Stimulated activated CD8-positive, alpha-beta memory T cell treated with anti-CD3 and anti-CD28 coated beads, Interleukin-15, amount 100 ng/mL, for 24 hours (primary cell): ENCODE measurements at places on chromosomes 2 and 18.

DNA sequence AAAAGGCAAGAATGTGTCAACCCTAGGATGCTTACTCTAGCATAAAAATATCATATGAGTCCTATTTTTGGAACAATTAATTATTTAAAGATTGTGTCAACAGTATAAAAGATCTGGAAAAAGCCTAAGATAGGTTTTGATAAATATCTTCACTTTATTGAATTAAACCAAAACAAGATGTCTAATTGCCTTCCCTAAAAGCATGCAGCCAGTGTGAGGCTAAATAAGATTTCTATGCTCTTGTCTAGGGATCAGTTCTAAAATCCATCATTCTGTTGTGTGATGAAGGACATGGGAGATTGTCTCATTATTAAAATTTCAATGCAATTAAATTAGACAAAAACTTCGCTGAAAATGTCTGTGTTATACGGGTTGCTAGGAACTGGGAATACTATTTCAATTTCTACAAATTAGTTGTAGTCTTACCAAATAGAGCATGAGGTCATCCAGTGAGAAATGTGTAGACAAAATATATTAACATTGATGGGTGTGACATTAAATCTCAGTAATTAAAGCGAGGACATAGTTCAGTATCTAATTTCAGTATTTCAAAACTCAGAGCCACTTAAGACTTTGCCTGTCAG is 535.6 kb upstream of the FSIP2 start:
- DNase-seq, result no peak

- no peak for DNase-seq
Measured at GRCh38 chr2:181005809-181006208, 25.4 kb downstream of the UBE2E3 start.

DNA sequence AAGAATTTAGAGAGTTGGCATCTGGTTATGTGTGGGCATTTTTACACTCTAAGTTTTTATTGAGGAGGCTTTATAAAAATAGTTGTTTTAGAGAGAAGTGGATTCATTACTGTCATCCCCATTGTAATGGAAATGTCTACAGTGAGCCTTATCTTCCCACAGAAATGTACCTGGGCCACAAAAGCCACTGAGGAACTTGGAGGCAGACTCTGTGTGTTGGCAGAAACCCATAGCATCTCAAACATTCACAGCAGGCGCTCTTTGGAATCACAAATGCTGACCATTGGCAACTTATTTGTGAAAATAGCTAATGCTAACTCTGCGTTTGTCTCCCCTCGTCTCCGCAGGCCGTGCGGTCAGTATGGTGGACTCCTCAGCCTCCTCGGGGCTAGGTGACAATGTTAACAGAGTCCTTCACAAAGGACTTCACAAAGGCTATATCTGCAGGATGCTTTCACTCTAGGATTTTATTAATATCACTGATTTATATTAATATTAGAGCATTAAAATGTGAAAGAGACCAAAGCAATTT is 689.1 kb upstream of the POU3F3 start:
- no peak for DNase-seq

- DNase-seq, result no peak
Measured at GRCh38 chr2:72496479-72496878, 329.4 kb downstream of the EXOC6B start.

DNA sequence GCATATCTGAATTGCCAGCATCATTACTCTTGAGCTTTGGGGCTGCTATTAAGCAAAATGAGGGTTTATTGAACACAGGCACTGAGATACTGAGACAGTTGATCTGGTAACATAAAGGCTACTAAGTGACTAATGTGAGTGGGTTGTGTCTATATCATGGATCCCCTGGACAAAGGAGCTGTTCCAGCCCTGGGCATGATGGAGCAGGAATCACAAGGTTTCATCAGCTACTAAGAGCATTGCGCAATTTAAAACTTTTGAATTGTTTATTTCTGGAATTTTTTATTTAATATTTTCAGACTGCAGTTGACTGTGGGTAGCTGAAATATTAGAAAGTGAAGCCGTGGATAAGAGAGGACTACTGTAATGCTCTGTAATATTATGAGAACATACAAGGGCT is 73.5 kb downstream of the MGAT5 start:
- DNase-seq, result no peak

GRCh38 chr2:41856946-41857345 is 190.9 kb upstream of the PKDCC start:
- DNase-seq, result no peak

GRCh38 chr2:69641887-69642708 is 1.4 kb downstream of the AAK1 start:
- DNase-seq, result no peak

DNA sequence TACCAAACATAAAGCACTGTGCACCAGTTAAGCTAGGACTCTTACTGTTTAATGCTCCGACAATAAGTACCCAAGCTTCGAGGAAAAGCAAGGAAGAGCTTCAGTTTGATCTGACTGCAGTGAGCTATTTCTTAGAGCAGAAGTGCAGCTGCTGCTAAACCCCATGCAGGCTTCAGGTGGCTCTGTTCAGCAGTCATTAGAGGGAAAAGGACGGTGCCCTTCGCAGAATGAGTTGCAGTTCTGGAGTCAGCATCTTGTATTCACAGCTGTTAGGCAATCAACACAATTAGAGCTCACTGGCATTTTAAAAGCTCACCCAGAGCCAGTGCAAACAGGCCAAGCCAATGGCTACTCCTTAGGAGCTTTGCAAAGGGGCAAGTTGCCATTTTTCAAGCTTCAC is 1.5 kb upstream of the CERKL start:
- no peak for DNase-seq

DNA sequence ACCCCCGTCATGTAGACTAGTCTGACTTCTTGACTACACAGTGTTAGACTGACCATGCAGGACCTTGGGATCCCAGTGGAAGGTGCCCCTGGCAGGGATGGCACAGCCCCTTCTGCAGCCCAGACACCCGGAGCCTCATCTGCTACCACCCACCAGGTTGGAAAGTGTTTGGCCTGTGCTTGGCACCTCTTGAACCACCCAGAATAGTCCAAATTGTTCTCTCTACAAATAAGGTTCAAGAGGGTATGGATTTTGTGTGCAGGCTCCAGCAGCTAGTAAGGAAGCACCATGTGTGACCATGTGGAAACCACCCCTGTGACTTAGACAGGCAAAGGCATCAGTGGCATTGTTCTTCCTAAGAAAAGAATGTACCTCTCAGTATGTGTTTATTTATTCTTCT is 18.4 kb downstream of the L3MBTL4 start:
- no peak for DNase-seq

DNA sequence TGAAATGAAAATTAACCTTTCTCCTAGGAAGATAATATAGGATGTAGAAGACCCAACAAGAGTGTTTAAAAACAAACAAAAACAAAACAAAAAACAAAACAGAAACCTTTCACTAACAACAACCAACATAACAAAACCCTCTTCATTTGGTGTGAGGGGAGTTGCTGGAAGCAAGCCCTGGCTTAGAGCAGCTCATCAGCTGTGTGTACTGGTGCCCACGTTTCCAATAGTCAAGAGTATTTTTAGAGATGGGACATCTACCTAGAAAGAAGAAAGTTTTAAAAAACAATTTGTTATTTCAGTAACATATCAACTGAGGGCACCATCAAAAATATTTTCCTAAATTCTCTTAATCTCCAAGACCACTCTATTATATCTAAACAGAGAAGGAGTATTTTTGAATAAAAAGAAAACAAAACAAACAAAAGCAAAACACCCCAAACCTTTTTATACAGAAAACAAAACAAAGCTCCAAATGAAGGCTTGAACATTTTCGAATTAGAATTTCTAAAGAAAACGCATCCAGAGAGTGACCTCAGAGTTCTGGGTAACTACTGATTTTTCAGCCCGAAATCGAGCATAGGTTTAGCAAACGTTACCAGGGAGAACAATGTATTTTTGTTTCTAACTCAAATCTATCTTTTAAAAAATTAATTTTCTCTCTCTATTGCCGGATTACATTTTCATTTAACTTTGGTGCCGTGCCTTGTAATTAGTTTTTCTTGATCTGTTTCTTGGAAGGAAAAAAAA is 134.6 kb downstream of the INSIG2 start:
- DNase-seq, result no peak

DNA sequence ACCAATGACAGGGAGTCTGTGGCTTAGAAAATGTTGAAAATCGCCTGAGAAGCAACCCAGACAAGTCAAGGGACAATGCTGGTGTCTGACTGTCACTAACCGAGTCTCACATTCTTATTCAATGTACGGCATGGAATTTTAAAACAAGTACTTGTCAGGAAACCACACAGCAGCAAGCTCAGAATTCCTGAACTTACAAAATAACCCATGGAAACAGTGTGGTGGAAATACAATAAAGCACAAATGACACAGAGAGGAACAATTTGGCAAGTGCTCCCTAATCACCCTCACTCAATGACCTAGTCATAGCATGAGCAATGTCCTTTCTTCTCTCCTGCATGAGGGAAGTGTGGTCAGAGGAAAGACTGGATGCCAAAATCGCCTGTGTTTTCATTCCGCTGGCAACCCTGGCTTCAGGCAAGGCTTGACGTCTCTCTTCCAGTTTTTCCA is 154.0 kb downstream of the SATB2 start:
- no peak for DNase-seq

GRCh38 chr2:15626126-15626525 is 34.5 kb downstream of the DDX1 start:
- no peak for DNase-seq

DNA sequence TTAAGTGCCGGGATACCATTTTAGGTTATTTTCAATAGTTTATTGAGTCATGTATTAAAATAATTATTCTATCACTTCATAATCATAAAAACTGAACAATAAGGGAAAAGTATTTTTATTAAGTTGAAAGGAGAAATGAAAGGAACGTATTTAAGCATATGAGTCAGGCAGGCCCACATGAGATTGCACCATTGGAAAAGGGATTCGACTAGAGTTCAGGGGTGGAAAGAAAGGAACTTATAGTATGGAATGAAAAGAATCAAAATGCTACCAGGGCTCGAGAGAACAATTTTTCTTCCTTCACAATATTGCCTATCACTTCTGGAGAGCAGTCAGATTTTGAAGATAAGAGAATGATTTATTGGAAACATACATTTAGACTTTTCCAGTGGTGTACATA is 516.5 kb upstream of the NETO1 start:
- no peak for DNase-seq

- no peak for DNase-seq
Measured at GRCh38 chr2:107259408-107260195, 373.6 kb upstream of the ST6GAL2 start.

DNA sequence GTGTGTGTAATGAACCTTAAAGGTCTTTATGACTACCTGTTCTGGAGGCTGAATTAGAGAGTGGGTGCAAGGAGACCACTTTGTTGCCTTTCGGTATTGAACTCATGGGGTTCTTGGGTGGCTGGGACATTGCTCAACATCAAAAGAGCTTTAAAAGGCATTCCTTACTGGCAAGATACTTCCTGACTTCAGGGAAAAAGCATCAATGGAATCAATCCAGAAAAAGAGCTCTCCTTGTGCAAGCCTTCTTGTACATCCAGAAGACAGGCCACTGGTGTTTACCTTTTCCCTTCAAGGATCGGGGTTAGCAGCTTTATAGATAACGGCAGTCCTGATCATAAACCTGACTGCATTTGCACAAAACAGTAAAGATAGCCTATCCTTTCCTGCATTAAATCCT is 9.5 kb downstream of the PNO1 start:
- no peak for DNase-seq

GRCh38 chr2:101479328-101479727 is 4.4 kb upstream of the RFX8 start:
- no peak for DNase-seq

DNA sequence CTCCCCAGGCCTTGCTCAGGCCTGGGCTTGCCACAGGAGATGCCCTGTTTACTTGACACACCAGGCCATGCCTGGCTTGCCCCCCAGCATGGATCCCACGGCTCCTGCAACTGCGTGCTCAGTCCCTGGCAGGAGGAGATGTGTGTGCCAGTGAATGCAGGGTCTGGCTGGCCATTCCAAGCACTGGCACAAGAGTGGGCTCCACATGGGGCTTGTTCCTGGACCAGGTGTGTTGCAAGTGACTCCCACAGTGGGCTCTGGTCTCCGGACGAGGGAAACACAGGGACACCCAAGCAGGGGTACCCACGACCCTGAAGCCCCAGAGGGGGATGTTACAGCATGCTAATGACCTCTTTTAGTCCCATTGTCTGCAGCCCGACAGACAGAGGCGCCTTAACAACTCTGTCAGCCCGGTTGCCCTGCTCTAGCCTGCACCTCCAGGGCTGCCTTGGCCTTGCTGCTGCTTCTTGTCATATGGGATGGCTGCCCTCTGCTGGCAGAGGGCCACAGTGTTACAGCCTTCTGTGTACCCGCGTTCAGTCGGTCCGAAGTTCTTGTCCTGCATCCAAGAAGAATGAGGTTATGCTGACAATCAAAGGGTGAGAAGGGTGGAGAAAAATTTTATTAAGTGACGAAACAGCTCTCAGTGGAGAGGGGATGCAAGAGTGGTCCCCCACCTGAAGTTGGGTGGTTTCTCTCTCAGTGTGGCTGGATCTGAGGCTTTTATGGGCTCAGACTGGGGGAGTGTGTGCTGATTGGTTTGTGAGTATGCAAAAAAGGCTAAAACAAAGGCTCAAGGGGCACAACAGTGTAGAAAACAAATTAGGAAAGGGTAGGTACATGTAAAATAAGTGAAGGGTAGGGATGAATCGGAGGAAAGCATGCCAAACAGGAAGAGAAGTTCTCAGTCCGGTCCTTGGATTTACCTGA is 180.4 kb downstream of the MBD5 start:
- DNase-seq, result no peak

DNA sequence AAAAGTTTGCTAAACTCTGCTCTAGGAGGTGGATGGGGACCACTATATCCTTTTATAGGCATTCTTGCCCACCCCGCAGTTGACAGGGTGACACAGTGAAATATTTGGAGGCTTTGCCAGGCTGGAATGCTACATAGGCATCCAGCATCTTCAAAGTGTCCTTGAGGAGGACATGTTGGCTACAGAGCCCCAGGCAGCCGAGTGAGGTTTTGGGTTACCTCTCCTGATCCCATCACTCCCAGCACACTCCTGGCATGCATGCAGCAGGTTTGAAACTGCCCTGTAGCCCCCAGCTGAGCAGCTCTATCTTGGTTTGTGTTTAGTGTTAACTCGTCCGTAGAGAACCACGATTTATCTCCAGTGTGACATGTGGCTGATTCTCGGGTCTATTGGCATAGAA is 7.3 kb downstream of the FOSL2 start:
- DNase-seq, result no peak

- DNase-seq, result no peak
Measured at GRCh38 chr2:185245216-185245615, 493.4 kb upstream of the FSIP2 start.

DNA sequence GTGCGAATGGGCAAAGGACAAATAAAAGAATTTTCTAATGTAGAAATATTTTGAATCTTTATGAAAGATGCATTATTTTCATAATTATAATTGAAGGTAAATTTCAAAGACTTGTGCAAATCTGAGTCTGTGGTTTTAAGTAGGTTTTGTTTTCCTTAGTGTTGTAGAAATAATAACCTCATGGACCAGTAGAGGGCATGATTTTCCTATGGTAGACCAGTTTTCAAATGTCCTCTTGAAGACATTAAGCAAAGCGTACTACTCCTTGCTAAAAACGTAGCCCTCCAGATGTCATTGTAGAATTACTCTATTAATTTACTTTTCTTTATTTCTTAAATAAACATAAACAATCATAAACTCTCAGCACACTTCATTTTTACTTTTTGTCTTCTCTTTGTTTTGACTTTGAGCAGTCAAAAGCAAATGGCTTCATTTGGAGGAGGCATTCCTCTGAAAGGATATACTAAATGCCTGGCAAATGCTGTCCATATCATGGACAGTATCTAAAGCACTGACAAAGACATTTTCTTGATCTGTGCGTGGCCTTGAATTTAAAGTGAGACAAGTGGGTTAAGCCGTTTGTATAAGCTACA is 85.8 kb upstream of the FAM237A start:
- no peak for DNase-seq
